ENCODE measurements at places on chromosomes 1 and 21.

DNA sequence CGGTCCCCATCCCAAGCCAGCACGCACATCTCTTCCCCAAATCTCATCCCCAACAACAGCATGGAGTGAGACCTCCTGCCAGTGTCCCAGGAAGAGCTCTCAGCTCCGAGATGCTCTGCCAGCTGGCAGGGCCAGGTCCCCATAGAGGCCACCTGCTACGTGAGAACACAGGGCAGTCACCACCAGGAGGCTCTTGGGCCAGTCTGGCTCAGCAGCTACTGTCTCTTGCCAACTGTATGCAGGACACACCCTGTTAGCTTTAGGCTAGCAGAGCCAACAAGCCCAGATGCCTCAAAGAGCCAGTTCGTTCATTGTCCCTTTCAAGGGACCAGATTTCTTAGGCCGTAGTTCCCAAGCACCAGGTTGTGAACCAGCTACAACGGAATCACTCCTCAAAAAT lies 36.9 kb downstream of the FBXO2 start:
- no peak for DNase-seq

- DNase-seq = no peak
Observed at GRCh38 chr1:99326215-99326949, 62.1 kb downstream of the PLPPR4 start.

DNA sequence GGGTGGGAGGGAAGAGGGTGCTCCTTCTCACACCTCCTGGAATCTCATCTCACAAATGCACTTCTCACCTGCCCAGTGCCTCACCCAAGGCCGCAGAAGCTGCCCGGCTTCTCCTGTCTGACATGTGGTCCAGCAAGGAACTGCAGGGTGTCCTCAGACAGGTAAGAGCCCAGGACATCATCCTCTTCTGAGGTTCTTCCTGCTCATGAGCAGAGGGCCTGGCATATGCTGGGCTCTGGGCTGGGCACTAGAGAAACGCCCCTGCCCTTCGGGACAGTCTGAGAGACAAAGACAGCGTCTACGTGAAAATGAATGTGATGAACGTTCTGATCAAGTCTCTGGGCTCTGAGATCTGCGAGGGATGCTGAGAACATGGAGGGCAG lies 42.4 kb downstream of the PKP1 start:
- no peak for DNase-seq

- DNase-seq = no peak
Observed at GRCh38 chr1:166900987-166901386, 24.9 kb upstream of the TADA1 start.

GRCh38 chr1:25356848-25357247 lies 18.7 kb downstream of the TMEM50A start:
- DNase-seq = no peak

DNA sequence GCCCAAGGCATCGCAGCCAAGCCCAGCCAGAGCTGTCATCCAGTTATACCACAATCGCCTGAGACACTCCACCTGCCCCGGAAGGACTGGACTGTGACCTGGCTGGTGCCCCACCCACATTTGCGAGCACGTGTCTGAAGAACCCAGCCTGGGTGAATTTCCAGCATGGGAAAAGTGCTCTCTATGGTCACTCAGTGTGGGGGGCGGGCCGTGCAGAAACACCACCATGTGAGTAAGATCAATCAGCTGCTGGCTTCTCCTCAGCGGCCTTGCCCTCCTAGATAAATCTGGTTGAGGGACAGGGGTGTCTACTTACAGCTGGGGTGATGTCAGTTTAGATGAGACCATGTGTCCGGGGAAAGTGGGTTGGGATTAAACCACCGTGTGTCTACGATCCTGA lies 44.8 kb downstream of the URB1 start:
- DNase-seq = no peak

- no peak for DNase-seq
Observed at GRCh38 chr1:232810856-232811255, 5.6 kb downstream of the MAP10 start.

GRCh38 chr1:42852608-42852980 lies 6.2 kb downstream of the ZNF691 start:
- DNase-seq = no peak

DNA sequence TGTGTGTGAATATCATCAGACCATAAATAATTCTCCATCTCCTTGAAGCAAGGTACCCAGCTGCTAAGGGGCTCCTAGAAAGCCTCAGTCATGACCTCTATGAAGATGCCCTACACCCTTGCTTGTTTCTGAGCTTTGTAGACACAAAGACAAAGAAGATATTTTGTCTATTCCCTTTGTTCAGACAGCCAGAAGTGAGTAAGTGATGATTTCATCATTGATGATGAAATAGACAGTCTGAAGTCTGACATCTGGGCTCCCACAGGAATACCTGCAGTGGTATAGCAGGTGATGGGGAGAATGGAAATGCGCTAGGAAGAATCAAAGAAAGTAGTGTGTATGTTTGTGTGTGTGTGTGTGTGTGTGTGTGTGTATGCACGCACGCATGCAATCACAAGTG lies 82.2 kb upstream of the DPT start:
- no peak for DNase-seq

GRCh38 chr1:115237023-115237422 lies 101.0 kb downstream of the NGF start:
- no peak for DNase-seq

DNA sequence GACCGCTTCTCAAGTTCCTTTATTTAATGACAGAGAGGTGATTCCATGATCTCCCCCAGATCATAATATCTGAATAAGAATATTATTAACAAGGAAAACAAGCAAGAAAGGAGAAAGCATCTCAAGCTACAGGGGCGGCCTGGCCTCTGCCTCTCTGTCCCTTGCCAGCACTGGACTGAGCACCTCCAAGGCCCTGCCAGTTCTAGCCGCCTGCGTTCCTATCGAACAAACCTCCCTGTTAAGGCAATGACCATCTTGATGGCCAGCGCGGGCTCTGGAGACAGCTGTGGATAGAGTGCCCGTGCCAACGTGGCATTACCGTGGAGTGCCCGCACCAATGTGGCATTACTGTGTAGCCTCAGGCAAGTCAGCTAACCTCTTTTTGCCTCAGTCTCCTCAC lies 84.8 kb downstream of the NPHP4 start:
- DNase-seq = no peak
